ENCODE measurements at places on chromosomes 4 and X.

- DNase-seq, result no peak
Measured at GRCh38 chr4:115763051-115763450, 649.6 kb upstream of the NDST4 start.

GRCh38 chr4:153486281-153487151, 20.4 kb downstream of the TMEM131L start:
- DNase-seq, result peak; percentile 90

GRCh38 chr4:112515198-112516065, 548 bp downstream of the NEUROG2 start:
- peak; percentile 34 for DNase-seq

DNA sequence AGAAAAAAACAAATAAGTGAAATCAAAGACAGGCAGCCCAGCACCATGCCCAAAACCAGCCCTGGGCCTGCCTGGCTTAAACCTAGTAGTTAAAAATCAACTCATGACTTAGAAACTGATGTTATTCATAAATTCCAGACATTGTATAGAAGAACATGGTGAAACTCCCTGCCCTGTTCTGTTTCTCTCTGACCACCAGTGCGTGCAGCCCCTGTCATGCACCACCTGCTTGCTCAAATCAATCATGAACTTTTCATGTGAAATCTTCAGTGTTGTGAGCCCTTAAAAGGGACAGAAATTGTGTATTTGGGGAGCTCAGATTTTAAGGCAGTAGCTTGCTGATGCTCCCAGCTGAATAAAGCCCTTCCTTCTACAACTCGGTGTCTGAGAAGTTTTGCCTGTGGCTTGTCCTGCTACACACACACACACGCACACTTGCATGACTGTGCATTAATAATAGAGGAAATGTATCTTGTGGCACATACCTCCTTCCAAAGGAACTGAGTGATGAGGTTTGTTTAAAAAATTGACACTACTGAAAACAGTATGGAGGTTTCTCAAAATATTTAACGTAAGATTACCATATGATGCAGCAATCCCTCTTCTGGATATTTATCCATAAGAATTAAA, 39.2 kb upstream of the UGT2B7 start:
- DNase-seq, result peak; percentile 11

DNA sequence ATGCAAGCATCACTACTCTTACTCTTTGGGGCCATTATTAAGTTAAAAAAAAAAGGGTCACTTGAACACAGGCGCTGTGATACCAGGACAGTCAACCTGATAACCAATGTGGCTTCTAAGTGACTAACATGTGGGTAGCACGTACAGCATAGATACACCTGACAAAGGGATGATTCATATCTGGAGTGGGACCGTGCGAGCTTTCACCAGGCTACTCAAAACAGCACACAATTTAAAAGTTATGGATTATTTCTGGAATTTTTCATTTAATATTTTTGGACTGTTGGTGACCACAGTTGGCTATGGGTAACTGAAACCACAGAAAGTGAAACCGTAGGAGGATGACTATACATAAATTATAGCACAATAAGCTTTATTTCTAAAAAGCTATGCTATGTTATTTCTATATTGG, 113.8 kb upstream of the STIM2 start:
- no peak for DNase-seq

- DNase-seq, result peak; percentile 32
Measured at GRCh38 chrX:2325076-2325784, 175.5 kb downstream of the DHRSX start.

DNA sequence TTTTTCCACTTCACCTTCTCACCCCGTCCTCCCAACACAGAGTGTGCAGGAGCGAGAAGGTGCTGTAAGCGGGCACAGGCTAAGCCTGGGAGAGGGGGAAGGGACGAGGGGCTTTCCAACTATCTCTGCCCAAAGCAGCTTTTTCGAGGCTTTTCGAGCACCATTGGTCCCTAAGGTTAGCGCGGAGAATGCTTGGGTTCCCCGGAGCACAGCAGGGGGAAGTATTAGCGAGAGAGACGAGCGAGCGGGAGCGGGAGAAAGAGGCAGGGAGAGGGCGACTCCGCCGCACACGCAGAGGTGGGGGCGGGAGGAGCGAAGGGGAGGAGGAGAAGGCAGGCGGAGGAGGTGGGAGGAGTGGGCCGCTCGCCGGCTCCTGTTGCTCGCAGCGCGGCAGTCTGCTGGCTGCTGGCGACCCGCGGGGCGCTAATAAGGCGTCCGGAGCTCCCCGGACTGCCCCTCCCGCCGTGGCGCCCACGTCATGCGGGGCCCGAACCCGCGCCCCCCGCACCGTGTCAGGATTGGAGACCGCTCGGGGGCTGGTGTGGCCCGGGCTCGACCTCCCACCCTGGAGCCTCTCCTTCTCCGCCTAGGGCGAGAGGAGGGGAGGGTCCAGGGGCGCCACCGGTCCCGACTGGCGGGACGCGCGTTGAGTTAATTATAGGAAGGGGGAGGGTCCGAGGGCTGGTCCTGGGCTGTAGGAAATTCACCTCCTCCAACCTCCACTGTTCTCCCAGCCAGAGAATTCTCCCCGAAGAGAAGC, at the start of gene ADAMTS3:
ADAMTS3 (minus strand) TSS at position 263 of the 760 bp plus-strand sequence. CDS start 459 bp downstream, outside the sequence.
- peak; percentile 63 for DNase-seq

- no peak for DNase-seq
Measured at GRCh38 chrX:153782313-153782712, 1.5 kb downstream of the SRPK3 start.

GRCh38 chr4:53376900-53377299, 541 bp upstream of the FIP1L1 start:
- DNase-seq, result no peak

- peak; percentile 72 for DNase-seq
Measured at GRCh38 chr4:74504212-74504611, 59.3 kb downstream of the AREG start.

Data from fibroblast of skin of back (primary cell).